ENCODE measurements at places on chromosomes 6 and 20. TPM values are rescaled to one million over a fixed set of nuclear protein-coding genes. Genes with fewer than 3 reads are reported as not detected.
A peak's percentile ranks its signal among the peaks of the same experiment; 100 is the strongest.

Gene SYNCRIP
- 41.7 TPM for total RNA-seq

Gene PBOV1
- not detected for total RNA-seq

Gene TBC1D32
- total RNA-seq, result 2.8 TPM

Gene SLC22A23
- total RNA-seq, result 29.4 TPM

Gene PSORS1C1
- not detected for total RNA-seq

Gene DPPA5
- not detected for total RNA-seq

Gene POPDC3
- total RNA-seq, result not detected

Gene CTCFL
- 0.08 TPM for total RNA-seq

Gene CLPSL2
- total RNA-seq, result not detected

Gene ROS1
- total RNA-seq, result not detected

Gene DEFB124
- total RNA-seq, result not detected

Gene ZC3H12D
- total RNA-seq, result 1.4 TPM

Gene LRP11
- 7.2 TPM for total RNA-seq

GRCh38 chr20:1761116-1761515 lies 103.5 kb upstream of the SIRPG start:
- no peak for DNase-seq

GRCh38 chr6:78909391-78909790 lies 42.0 kb downstream of the IRAK1BP1 start:
- DNase-seq, result no peak

DNA sequence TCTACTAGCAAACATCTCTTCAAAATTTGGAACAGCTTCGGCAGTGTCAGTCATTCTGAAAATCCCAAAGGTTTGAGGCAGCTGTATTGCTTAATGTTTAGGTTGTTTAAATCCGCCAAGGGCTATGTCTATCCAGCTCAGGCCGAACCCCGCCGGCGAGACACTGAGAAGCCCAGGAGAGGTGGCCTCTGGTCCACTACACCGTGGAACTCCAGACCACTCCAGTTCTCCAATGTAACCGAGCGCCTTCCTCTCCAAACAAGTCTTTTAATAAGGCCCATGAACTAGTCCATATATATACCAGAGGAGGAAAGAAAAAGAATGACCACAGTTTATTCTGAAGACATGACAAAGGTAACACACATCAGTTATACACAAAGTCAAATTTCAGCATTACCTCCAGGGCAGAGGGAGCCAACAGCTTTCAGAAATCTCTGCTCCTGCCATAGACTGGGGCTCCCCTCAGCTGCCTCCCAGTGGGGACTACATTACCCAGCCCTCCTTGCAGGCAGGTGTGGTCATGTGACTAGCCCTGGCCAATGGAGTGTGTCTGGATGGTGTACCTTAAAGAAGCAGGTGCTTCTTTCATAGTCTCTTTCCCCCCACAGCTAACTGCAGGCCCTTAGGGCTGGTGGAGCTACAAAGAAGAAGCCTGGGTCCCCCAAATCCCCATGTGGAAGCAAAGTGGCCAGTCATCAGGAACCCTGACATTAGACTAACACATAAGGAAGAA lies at the start of gene RAMACL:
RAMACL (minus strand) TSS at position 255 of the 733 bp plus-strand sequence; CDS start at position 54, 201 bp downstream.
- no peak for DNase-seq

DNA sequence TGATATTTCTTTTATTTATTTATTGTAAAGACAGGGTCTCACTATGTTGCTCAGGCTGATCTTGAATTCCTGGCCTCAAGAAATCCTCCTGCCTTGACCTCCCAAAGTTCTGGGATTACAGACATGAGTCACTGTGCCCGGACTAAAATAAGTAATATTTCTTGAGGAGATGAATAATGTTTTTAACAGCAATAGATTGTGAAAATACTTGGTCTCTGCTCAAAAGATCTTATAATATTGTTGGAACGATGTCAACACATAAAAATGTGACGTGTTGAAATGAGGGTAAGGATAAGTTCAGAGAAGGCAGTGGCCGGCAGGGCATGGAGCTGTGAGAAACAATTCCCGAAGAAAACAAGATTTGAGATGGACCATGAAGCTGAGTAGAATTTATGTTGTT lies 178.7 kb downstream of the GJA1 start:
- no peak for DNase-seq

- DNase-seq, result peak; percentile 74
These were observed 2.4 kb upstream of the ZMYND8 start for GRCh38 chr20:47358672-47359529.

DNA sequence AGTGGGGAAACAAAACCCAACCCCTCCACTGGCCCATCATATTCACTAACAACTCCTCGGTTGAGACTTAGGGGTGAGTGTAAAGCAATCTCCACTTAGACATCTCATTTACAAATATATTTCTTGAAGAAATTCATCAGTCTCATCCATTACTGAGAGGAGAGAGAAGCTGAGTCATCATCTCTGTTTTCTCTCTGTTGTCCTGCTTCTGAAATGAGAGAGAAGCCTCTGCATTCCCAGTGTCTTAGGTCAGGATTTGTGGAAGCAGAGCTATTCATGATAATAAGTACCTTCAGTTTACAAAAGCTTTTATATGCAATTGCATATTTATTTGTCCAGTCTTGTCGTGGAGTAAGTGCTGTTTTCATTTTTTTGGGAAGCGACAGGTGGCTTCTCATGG lies 879 bp downstream of the MEP1A start:
- DNase-seq, result no peak

- no peak for DNase-seq
These were observed 17.6 kb upstream of the SLC22A3 start for GRCh38 chr6:160330619-160331018.

- no peak for DNase-seq
These were observed 28.7 kb downstream of the OLIG3 start for GRCh38 chr6:137465378-137466009.

DNA sequence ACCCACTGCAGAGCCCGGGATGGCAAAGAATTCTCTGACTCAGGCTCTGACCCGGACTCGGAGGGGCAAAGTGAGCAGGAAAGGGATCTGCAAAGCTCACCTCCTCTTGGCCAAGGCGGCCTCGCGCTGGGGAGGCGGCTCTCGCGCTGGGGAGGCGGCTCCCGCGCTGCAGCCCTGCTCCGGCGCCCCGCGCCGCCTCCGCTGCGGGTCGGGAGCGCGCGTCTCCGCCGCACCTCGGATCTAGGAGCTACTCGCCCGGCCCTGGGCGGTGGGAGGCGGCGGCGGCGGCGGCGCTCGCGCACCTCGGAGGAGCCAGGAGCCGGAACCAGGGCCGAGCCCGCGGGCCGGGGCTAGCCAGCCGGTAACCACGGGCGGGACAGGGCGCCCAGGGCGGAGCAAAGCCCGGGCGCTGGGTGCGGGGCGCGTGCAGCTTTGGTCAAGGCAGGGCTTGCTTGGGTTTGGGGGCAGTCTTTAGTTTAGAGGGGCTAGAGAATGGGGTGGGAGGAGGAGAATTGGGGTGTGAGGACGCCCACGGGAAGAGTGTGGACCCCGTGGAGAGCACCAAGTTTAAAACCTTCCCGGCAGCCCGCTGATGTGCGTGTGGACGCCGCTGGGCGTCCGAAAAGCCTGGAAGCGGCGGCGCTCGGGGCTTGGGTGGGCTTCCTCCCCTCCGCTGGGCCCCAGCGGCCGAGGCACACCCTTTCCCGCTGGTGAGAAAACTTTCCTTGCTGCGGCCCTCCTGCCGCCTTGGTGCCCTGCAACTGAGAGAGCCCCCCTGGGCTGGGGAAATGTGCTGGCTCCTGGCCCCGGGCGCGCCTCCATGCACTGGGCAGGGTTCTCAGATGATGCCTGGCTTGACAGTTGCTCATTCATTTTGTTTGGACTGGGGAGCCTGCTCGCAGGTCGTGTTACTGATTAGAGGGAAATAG lies at the start of gene MRAP2:
MRAP2 (plus strand) TSS at position 250 of the 929 bp plus-strand sequence. CDS start 21,547 bp downstream, outside the sequence.
- DNase-seq, result peak; percentile 38

GRCh38 chr6:19472850-19473249 lies 364.3 kb upstream of the ID4 start:
- no peak for DNase-seq

DNA sequence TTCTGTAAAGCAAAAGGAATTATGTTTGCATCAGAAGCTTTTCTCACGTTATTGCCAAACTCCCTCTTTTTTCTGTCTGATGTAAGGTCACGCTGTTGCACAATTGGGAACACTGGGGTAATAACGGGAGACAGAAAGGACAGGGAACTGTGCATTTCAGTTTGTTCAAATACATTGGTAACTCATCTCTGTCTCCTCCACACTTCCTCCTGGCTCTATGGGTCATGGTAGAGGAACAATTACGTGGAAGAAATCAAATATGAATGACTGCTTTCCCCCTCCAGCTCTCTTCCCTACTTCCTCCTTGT lies 132.2 kb upstream of the TNFAIP3 start:
- DNase-seq, result no peak

DNA sequence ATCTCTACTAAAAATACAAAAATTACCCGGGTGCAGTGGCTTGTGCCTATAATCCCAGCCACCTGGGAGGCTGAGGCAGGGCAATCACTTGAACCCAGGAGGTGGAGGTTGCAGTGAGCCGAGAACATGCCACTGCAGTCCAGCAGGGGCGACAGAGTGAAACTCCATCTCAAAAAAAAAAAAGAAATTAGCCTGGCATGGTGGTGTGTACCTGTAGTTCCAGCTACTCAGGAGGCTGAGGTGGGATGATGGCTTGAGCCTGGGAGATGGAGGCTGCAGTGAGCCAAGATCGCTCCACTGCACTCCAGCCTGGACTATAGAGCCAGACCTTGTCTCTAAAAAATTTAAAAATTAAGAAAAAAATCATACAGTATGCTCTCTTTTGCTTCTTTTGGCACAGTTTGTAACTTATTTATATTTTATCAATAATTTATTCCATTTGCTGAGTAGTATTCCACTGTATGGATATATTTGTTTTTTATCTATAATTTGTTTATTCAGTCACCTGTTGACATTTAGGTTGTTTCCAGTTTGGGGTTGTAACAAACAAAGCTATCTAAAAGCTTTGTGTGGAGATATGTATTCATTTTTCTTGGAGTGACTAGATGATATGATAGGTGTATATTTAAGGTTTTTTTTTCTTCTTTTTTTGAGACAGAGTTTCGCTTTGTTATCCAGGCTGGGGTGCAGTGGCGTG lies 8.0 kb upstream of the MYBL2 start:
- DNase-seq, result no peak

GRCh38 chr6:36616893-36617521 lies 22.8 kb downstream of the SRSF3 start:
- no peak for DNase-seq

- no peak for DNase-seq
These were observed 9.8 kb downstream of the DUSP15 start for GRCh38 chr20:31860390-31861134.

- DNase-seq, result no peak
These were observed 293.2 kb downstream of the QKI start for GRCh38 chr6:163707387-163708355.

DNA sequence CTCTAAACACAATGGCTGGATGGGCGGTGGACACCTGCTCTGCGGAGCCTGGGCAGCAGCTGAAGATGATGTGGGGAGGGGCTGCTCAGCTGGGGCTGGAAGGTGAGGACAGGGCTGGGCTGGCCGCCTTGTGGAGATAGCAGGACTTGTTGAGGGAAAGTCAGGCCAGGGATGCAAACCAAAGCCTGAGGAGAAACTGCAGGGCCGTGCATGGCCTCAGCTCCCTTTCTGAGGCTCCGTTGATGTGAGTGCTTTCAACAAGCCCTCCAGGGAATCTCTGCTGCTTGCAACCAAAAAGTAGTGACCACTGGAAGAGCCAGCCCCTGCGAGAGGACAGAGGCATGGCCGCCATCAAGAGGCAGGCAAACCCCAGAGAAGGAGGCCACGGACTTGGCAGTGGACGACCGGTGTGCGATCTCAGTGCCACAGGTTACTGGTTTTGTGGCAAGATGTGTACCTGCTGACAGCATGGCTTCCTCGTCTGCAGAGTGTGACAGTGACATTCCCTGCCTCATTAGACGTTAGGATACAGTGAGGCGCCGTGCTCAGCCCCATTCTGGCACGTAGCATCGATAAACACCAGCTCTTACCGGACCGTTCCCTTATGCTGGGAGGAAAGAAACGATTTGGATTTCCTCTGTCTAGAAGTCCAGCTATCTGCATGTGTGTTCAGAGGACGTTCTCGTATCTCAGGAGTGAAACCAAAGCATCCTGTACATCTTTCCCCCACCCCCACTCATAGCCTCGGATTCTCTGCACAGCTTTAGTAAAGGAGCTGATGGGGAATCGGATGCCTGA lies 37.9 kb downstream of the ERMARD start:
- DNase-seq, result no peak

- no peak for DNase-seq
These were observed 43.9 kb downstream of the ATXN1 start for GRCh38 chr6:16717275-16717942.

DNA sequence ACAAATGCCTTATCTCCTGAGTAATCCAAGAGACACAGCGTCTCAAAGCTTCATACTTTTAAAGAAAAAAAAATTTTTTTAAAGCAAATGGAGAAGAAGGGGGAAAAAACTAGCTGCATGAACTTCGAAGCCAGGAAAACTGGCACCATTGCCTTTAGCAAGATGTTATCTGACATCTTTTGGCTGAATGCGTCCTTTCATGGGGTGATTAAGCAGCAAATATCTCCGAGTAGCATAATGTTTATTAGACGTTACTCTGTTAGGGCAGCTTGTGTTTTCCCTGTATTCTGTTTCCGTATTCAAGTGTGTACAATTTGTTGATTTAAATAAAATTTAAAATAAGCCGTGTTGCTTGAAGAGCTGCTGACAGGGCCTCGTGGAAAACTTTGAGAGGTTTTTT lies 76.5 kb upstream of the TSHZ2 start:
- DNase-seq, result no peak

- DNase-seq, result no peak
These were observed 547.7 kb downstream of the EPM2A start for GRCh38 chr6:145187491-145188206.

DNA sequence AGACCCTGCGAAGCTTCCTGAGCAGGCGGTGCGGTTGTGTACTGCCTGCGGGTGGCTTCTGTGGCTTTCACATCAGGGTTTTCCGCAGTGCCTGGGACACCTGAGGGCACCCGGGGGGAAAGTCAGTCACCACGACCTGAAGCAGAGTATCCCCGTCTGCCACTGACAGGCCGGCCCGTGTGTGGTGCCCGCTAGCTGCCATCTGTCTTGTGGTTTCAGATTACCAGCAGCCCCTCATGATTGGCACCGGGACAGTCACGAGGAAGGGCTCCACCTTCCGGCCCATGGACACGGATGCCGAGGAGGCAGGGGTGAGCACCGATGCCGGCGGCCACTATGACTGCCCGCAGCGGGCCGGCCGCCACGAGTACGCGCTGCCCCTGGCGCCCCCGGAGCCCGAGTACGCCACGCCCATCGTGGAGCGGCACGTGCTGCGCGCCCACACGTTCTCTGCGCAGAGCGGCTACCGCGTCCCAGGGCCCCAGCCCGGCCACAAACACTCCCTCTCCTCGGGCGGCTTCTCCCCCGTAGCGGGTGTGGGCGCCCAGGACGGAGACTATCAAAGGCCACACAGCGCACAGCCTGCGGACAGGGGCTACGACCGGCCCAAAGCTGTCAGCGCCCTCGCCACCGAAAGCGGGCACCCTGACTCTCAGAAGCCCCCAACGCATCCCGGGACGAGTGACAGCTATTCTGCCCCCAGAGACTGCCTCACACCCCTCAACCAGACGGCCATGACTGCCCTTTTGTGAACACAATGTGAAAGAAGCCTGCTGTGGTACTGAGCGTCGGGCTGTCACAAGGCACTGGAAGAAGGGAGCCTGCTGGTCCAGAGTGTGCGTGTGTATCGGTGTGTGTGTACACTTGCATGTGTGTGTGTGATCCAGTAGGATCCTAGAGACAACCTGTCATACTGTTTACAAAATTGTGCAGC lies 54.4 kb downstream of the GOPC start:
- no peak for DNase-seq

Measured in liver (tissue), 10 donors.